ENCODE measurements at places on chromosomes 5 and 9. TPM values are rescaled to one million over a fixed set of nuclear protein-coding genes. Genes with fewer than 3 reads are reported as not detected.

GRCh38 chr5:172370648-172371545 lies 83.4 kb downstream of the SH3PXD2B start:
- H3K27me3 ChIP-seq = no peaks in the 10 kb centered on the region
- H3K4me1 ChIP-seq = no peaks in the 10 kb centered on the region
- no peak overlapping the region for H3K27ac ChIP-seq
- peaks cover 33% of the 10 kb centered on the region for H3K36me3 ChIP-seq
- H3K4me3 ChIP-seq = no peak overlapping the region

DNA sequence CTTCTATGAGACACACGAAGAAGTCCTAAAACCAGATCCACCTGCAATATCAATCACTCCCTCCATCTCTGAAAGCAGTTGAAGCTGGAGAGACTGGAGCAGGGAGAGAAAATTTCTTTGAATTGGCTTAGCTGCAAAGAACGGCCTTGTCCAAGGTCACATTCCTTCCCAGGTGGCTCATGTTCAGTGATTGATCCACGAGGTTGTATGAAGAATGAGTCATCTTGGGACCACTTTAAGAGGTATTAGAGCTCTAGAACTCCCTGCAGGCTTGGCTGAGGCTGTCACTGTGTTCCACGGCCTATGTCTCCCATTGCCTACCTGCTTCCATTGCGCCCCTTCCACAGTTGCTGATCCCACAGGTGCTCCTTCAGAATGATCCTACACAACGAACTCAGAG lies 68.2 kb downstream of the HMHB1 start:
- no peak overlapping the region for H3K27ac ChIP-seq
- DNase-seq = no peak
- no peaks in the 10 kb centered on the region for H3K27me3 ChIP-seq
- no peaks in the 10 kb centered on the region for H3K36me3 ChIP-seq
- H3K4me3 ChIP-seq = no peak overlapping the region
- no peaks in the 10 kb centered on the region for H3K4me1 ChIP-seq

DNA sequence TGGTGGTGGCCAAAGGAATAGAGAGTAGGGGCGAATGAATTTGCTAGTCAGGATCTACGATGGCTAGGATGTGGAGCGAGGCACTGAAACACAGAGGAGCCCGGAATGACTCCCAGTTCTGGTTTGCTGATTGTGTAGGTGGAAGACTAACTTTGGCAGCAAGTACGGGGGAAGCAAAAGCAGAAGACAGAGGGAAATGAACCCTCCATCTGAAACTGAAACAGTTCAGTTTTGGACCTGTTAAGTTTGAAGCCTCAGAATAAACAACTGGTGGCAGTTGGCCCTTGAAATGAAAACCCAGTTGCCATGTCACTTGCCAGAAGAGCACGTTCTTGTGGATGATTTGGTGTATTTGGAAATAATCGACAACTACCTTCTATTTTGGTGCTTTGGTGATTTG lies 15.4 kb upstream of the SMIM15 start:
- H3K4me3 ChIP-seq = no peak overlapping the region
- DNase-seq = no peak
- H3K27ac ChIP-seq = no peak overlapping the region
- H3K4me1 ChIP-seq = no peaks in the 10 kb centered on the region
- H3K36me3 ChIP-seq = no peaks in the 10 kb centered on the region
- H3K27me3 ChIP-seq = no peaks in the 10 kb centered on the region

GRCh38 chr5:111746791-111747190 lies 10.2 kb downstream of the NREP start:
- no peak overlapping the region for H3K4me3 ChIP-seq
- H3K4me1 ChIP-seq = peaks cover 46% of the 10 kb centered on the region
- no peaks in the 10 kb centered on the region for H3K36me3 ChIP-seq
- no peaks in the 10 kb centered on the region for H3K27me3 ChIP-seq
- DNase-seq = no peak

The CDC23 gene
- polyA plus RNA-seq = 10.5 TPM

The HACD4 gene
- 0.23 TPM for polyA plus RNA-seq

The EGR1 gene
- 14.5 TPM for polyA plus RNA-seq

Measured in heart right ventricle (tissue), 16 donors.